Stimulated activated CD8-positive, alpha-beta memory T cell treated with anti-CD3 and anti-CD28 coated beads, Interleukin-4, amount 100 ng/mL, for 4 hours (primary cell): ENCODE measurements at places on chromosomes 13 and 19.

GRCh38 chr19:924553-925086, 1.2 kb upstream of the ARID3A start:
- no peak for DNase-seq

DNA sequence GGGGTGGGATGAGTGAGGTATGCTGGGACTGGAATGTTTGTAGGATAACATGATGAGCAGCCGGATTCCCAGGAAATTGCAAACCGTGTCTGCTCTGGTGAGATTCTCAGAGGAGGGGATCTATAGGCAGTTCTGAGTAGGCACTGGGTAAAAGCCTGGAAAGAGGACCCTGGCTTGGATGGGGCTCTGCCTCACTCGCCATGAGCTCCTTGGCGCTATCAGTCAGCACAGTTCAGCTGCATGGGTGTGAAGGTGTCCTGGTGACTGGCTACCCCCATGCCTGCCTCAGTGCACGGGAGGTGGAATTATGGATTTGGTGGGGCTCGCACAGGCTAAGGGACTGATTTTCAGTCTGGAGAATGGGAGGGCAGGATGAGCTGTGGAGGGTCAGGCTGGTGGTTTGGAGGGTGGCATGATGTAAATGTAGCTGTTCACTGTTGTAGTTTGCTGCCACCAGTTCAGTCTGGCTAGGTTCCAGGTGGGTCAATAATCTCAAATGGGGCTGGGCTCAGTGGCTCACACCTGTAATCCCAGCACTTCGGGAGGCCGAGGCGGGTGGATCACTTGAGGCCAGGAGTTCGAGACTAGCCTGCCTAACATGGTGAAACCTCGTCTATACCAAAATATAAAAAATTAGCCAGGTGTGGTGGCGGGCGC, 9.2 kb upstream of the ZNF627 start:
- DNase-seq: no peak

GRCh38 chr13:38862443-38862842, 128.2 kb downstream of the STOML3 start:
- DNase-seq: no peak

DNA sequence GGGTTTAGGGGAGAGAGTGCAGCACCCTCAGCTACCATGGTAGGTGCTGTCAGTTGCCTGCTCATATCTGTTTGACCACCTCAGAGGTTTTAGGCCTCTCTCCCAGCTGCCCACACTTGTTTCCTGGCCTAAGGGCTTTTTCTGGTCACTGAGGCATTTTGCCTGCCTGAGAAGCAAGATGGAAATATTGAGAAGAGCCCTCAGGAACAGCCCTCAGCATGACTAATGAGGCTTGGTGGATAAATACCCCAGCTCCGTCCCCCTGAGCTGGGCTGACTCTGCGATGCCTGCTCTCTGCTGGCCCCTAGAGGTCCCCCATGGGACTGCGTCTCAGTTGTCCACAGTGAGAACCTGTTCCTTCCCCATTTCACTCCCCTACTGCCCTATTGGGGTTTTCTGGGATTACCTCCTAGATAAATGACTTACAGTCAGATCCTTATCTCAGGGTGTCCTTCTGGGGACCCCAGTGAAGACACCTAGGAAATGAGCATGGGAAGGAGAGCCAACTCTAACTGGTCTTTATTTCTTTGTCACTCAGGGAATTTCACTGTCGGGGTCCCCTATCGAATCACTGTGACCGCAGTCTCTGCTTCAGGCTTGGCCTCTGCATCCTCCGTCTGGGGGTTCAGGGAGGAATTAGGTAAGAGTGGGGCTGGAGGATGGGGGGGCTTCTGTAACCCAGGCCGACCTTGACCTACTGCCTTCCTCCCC, 13.3 kb downstream of the PALM3 start:
- DNase-seq: peak; percentile 72

- DNase-seq: no peak
Observed at GRCh38 chr13:52394586-52394985, 11.4 kb downstream of the THSD1 start.

- no peak for DNase-seq
Observed at GRCh38 chr13:78576261-78576660, 27.1 kb downstream of the POU4F1 start.

DNA sequence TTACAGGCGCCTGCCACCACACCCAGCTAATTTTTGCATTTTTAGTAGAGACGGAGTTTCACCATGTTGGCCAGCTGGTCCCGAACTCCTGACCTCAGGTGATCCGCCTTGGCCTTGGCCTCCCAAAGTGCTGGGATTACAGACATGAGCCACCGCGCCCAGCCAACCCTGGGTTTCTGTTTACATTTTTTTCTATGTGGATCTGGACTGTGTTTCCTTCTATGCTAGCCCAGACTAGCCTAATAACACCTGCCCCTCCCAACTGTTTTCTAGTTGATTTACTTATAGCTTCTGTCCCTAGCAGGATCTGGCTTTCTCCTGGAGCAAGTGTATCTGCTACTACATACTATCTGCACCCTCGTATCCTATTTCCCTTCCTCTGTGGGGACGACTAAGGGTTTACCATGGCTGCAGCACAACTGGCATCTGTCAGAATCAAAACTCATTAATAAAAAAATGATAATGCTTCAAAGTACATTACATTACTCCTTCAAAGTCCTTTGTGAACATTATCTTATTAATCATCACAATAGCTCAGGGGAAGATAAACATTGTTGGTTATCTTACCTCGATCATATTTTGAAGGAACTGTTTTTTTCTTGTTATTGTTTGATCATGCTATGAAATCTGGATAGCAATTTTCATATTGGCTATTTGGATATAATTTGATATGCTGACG, 228.3 kb downstream of the KLF5 start:
- no peak for DNase-seq

DNA sequence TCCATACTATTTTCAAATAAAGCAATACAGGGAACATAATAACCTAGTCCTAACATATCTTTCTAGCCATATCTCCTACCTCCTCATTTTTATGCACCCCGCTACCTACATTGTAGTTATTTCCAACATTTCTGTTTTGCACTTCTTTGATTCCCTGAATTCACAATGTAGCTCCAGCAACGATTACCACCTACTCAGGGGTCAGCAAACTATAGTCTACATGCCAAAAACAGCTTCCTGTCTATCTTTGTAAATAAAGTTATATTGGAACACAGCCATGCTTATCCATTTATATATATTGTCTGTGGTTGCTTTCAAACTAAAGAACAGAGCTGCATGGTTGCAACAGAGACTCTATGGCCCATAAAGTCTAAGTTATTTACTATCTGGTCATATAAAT, 16.7 kb downstream of the MYCBP2 start:
- no peak for DNase-seq

GRCh38 chr13:111215081-111216047, 100.3 kb downstream of the ARHGEF7 start:
- no peak for DNase-seq

- DNase-seq: no peak
Observed at GRCh38 chr13:97249093-97249795, 27.1 kb downstream of the MBNL2 start.

DNA sequence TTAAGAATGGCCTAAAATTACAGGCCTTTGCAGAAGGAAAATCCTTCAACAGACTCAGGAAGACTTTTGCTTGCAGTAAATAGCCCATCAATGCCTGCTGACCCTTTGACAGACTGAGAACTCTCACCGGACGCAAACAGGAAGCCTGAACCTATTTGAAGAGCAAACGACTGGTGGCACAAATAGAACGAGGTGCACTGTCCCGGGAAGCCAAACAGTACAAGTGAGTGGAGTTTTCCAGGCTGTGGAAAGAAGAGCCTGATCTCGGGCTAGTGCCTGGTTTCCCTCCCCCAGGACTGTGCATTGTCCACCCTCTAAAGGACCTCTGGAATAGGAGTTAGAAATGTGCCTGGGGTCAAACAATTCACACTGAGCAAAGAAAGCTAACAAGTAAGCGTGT, 165.5 kb downstream of the FGF14 start:
- no peak for DNase-seq

- DNase-seq: no peak
Observed at GRCh38 chr13:92954746-92955145, 271.9 kb upstream of the GPC6 start.

DNA sequence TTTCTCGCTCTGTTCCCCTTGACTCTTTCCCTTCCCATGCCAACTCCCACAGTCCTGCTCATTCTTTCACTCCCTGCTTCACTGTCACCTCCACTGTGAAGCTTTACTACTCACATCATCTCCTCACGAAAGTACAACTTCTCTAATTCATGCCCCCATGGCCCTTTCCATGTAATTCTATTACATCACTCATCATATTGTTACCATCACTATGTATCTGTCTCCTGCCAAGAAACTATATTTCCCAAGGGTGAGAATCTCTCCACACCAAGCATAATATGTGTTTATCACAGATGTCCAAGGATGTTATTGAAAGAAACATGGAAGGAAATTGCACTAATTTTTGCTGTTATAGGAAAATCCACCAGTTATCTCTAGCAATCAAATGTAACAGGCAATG, 37.2 kb upstream of the LRCH1 start:
- no peak for DNase-seq

- DNase-seq: no peak
Observed at GRCh38 chr19:40229926-40230417, 3.5 kb upstream of the CCNP start.

DNA sequence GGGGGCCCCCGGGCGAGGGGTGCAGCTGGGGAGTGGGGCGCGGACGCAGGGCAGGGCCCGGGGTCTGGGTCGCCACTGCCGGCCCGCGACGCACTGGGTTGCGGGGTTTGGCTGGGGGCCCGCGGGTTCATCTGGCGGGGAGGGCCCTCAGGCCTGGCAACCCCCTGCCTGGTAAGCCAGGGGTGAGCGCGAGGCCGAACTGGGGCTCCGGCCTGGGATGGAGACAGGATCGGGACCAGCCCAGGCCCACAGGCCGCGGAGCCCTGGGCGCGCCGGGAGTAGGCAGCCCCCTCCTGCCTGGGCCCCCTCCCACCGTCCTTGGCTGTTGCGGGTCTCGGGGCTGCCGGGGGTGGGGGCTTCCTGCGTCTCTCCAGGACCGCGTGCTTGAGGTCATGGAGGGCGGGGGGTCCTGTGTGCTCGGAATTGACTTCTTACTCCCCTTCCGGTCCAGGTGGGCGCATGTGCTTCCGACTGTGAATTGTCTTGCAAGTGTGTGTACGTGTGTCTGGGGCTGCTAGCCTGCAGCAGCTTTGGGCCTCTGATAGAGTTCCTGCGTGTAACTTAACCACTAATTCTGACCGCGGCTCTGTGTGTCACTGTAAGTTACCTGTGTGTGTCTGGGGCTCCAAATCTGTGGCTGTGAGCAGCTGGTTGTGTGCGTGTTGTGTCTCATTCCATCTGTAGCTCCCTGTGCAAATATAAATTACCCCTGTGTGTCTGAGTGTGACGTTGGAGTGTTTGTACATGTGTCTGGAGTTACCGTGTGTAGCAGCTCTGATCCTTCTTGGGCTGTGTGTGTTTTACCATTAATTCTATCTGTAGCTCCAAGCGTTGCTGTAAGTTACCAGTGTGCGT, 751 bp downstream of the GRAMD1A start:
- peak; percentile 29 for DNase-seq

GRCh38 chr13:86689911-86690310, 890.7 kb upstream of the SLITRK6 start:
- no peak for DNase-seq

DNA sequence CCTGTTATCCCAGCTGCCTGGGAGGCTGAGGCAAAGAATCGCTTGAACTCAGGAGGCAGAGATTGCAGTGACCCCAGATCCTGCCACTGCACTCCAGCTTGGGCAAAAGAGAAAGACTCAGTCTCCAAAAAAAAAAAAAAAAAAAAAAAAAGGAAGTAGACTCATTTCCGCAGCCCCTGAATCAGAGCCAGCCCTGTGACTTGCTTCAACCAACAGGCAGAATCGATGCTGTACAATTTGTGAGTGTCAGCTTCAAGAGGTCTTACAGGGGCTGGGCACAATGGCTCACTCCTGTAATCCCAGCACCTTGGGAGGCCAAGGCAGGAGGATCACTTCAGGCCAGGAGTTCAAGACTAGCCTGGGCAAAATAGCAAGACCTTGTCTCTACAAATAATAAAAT, 12.8 kb downstream of the ANKRD27 start:
- DNase-seq: no peak

DNA sequence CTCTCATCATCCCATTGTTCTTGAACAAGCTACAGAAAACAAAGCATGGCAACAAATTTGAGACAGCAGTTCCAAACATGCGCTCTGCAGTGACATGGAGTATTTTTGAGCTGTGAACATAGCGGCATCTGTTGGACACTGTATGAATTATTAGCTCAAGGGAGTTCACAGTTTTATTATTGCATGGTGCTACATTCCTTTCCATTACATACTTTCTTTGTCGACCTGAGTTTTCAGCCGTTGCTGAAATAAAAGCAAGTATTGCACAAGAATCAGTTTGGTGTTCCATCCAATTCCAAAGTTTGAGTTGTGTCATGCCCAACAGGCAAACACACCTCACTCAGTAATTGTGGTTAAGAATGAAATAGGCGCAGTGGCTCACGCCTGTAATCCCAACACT, 30.1 kb upstream of the METTL21C start:
- DNase-seq: no peak

GRCh38 chr13:110275931-110276552, 30.9 kb downstream of the COL4A1 start:
- no peak for DNase-seq
